ENCODE measurements at places on chromosomes 16 and 17.
A peak's percentile ranks its signal among the peaks of the same experiment; 100 is the strongest.

DNA sequence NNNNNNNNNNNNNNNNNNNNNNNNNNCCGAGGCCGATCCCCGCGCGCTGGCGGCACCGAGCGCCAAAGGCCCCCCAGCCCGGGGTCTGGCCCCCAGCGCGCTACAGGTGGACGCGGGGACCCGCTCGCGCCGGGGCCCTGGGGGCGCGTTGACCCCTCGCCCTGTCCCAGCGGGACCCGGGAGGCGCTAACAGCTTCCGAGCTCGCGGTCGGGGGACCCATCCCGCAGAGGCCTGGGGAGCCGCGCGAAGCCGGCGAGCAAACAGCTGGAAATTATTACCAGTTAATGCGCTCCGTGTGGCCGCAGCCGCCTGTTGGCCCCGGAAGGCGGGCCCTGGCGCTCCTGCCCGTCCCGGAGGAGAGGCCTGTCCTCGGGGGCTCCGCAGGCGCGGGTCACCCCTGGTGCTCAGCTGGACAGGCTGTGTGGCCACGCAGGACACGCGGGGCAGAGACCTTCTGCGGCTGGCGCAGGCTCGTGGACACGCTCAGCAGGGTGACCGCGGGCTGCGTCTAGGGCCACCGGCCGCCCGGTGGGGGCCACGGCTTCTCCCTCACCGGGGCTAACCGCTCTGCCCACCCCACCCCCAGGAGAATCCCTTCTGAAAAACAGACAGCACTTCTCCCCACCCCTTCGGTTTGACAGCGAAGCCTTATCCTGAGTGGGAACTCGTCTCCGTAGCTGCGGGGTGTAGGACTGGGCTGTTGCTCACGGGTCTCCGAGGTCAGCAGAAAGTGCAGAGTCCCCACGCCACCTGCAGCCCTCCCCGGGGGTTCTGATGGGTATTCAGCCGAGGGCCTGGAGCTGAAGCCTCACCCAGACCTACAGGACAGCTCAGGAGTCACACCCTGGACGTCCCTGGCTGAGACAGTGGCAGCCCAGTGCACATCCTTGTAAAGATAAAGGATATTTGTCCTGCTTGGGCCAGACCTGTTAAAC is 138.7 kb upstream of the RPH3AL start:
- DNase-seq, result no peak

- DNase-seq, result no peak
Measured at GRCh38 chr16:5206331-5206990, 108.9 kb upstream of the EEF2KMT start.

DNA sequence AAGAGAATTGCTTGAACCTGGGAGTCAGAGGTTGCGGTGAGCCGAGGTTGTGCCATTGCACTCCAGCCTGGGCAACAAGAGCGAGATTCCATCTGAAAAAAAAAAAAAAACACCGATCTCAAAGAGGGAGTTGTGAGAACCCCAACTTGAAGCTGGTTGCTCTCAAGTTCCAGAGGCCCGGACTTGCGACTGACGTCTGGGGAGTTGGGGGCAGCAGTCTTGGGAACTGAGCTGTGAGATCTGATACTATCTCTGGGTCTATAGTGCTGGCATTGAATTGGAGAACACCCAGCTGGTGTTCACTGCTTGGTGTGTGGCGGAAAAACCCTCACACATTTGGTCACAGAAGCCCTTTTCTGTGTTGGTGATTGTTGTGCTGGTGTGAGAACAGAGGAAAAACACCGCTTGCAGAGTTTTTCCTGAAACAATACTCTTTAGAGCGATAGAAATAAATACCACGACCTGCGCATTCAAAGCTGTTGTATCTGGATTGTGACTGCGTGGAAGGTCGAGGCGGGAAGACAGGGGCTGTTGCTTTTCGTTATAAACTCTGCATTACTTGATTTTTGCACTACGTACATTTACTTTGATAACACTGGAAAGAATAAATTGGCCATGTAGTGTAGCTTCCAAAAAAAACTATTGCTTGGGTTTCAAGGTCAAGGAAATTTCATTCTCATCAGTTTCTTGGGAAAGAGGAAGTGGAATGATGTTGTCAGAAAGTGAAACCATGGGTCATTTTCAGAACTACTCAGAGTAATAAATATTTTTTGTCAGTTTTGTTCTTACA is 8.8 kb downstream of the SCIMP start:
- no peak for DNase-seq

DNA sequence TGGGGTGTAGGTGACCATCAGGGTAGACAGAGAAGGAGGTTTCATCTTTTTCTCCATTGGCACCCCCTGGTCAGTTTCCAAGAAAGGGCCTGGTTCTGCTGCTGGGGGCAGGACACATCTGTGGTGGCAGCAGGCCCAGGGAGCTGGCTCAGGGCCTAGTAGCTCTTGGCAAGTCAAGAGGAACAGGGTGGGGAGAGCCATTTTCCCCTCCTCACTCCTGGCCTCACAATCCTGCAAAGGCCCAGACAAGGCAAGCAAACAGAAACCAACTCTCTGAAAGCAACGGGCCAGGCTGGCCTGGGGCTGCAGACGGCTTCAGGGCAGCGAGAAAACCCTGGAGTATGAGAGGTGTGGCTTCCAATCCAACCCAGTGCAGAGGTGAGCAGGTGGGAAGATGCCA is 192.9 kb upstream of the DYNLRB2 start:
- DNase-seq, result no peak

DNA sequence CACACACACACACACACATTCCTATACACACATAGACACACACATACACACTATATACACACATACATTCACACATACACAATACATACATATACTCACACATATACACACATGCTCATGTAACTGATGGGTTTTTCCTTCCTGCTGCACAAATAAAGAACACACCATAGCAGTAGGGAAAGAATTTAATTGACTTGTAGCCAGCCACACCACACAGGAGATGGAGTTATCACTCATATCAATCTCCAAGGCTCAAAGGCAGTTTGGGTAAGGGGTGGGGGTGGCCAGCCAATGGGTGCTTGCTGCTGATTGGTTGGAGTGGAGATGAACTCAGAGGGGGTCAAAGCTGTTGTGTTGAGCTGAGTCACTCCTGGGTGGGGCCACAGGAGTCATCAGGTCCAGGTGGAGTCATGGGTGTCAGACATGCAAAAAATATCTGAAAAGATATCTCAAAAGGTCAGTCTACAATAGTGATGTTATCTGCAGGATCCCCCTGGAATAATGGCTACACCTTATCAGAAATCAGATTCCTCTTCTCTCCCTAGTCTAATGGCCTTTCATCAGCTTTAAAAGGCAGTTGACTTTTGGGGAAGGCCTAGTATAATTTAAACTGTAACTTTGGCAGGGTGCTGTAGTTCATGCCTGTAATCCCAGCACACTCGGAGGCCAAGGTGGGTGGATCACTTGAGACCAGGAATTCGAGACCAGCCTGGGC is 46.1 kb downstream of the WSB1 start:
- no peak for DNase-seq

DNA sequence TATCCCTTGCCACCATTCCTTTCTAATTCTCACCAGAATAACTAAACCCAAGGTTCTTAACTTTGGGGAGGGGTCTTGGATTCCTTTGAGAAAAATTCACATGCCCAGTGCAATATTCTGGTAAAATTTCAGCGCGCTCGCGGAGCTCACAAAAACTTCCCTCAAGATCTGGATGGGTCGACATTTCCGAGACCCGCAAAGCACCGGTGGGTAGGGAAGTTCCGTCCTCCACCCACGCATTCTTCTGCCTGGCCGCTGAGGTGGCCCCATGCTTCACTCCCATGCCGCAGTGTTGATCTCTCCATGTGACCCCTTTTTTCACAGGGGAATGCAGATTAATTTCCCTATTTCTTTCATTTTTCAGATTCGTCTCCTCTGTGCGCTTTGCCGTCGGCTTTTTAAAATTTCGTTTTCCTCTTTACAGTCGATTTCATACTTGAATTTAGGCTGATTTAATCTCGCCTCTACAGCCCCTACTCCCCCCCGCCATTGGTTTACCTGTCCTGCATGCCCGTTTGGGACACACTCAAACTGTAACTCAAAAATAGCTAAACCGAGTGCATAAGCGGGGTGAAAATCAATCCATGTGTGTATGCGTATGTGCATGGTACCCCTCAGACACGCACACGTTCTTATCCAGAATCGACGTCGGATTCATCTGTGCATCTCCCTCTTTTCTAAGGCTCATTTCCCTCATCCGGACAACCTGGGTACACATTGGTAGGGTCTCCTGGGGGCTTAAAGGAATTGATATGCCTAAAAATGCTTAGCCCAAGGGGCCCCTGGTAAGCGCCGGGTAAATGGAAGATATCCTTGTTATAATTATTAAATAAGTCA is 1.4 kb upstream of the SP6 start:
- DNase-seq, result no peak

DNA sequence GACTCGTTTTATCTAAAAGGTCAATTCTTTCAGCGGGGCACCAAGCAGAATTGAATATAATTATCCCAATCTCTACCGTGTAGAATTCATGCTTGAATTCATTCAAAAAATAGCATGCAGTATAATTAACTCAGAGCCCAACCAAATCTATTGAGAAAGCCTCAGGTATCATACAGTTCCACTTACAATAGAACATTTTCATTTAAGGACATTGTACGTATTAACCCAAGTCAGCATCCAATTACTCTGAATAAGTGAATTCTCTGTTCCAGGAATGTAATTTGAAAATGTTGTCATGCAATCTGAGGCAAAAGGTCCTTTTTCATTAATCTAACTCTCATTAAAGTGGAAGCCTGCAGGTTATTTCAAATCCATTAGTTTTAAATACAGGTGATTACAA is 78.5 kb downstream of the SALL1 start:
- peak; percentile 52 for DNase-seq

DNA sequence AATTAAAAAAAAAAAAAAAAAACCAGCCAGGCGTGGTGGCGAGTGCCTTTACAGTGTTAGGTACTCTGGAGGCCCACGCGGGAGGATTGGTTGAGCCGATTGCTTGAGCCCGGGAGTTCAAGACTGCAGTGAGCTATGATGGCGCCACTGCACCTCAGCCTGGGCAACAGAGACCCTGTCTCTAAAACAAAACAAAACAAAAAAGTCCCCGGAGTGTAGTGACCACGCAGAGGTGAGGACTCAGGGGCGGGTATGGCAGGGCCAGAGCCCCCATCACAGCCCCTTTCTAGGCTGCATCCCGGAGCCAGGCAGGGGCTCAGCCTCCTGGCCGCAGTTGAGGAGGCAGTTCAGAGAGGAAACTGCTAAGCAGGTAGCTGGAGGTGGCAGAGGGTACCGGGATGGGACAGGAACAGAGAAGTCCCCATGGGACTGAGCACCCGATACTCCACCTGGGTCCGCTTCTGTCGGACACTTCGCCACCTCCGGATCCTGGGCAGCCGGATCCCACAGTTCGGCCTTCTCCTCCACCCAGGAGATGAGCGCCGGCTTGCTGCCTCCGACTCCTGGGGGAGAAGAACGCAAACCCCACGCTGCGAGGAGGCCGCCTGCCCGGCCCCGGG is 800 bp downstream of the ZNF747 start:
- DNase-seq, result no peak

DNA sequence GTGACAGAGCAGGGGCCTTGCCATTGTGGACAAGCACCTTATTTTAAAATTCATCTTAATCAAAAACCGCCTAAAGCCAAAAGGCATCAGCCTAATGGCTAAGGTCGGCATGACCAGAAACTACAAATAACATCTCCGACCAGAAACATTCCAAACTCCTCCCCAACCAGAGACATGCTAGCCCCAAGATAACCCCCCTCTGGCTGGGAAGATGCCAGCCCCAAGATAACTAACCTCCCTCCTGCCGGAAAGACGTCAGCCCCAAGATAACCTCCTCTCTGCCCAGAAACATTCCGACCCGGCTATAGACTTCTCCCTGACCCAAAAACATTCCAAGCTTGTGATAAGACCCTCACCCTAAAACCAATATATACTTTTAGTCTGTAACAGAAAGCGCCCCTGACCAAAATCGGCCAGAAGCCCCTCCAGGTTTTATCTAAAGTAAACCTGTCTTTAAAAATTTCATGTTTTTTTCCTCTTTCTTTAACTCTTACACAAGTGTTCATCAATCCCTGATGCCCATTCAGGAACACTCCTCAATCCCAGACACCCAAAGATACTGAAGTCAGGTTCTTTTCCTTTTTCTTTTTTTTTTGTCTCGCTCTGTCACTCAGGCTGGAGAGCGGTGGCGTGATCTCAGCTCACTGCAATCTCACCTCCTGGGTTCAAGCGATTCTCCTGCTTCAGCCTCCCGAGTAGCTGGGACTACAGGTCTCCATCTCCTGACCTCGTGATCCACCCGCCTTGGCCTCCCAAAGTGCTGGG is 32.7 kb downstream of the TLE7 start:
- no peak for DNase-seq

Measured in COR-L47 (cell line).